Panc1 (cell line): ENCODE measurements at places on chromosomes 7 and 10. TPM values are rescaled to one million over a fixed set of nuclear protein-coding genes. Genes with fewer than 3 reads are reported as not detected.

Gene SFMBT2
- total RNA-seq, result 1.3 TPM

Gene OR2A5
- not detected for total RNA-seq

Gene MUC3A
- total RNA-seq, result 24.7 TPM

Gene KLF14
- total RNA-seq, result 0.39 TPM

Gene OR9A2
- not detected for total RNA-seq

Gene VSTM2A
- not detected for total RNA-seq

Gene ADO
- 24.9 TPM for total RNA-seq

Gene ARHGAP21
- 45.8 TPM for total RNA-seq

Gene ZNF394
- total RNA-seq, result 20.0 TPM

DNA sequence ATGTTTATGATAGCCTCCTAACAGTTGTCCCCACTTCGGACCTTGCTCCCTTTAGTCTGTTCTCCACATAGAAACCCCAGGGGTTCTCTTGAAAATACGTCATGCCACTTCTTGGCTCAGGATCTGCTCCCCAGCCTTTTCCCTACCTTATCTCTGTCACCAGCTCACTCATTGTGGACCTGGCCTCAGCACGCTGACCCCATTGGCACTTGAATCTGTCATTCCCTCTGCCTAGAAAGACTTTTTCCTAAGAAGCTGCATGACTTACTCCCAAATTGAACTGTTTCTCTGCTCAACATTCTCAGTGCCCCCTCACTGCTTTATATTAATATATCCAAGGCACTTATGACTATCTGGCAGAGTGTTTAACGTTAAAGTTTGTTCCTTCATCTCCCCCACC lies 8.4 kb downstream of the EPDR1 start:
- no peak for DNase-seq

DNA sequence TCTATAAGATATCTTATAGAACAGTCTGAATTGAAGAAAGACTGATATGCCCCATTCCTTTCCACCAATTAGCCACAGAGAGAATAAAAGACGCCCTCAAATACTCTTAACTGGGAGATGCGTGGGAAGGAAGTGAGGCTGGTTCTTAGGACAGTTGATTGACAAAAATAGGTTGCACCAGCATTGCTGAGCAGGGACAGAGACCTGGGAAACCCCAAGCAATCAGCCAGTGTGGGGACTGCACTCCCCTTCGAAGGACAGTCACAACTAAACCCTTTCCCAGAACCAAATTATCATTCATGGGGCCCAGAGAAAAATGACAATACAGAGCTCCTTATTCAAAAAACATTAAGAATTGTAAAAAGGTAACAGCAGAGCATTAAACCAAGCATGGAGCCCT lies 196.9 kb upstream of the GHITM start:
- no peak for DNase-seq

GRCh38 chr10:92081641-92082040 lies 158.1 kb downstream of the BTAF1 start:
- DNase-seq, result no peak

GRCh38 chr10:120793088-120793487 lies 58.1 kb upstream of the WDR11 start:
- DNase-seq, result no peak

DNA sequence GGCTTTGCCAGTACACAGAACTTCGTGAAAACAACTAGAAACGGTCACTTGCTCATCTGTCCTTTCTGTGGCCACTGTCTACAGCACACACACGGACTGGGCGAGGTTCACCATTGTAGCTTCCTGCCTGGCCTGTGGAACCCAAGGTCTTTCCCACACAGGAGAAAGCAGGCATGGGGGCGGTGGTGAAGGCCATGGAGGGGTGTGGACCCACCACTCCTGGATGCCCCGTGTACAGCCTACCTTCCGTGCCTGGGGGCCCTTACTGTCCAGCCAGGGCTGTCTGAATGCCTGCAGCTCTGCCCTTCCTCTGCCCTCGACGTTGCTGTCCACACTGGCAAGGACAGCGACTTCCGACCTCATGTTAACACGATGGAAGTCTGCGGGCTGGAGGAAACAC lies 108.8 kb downstream of the PRPF18 start:
- no peak for DNase-seq

DNA sequence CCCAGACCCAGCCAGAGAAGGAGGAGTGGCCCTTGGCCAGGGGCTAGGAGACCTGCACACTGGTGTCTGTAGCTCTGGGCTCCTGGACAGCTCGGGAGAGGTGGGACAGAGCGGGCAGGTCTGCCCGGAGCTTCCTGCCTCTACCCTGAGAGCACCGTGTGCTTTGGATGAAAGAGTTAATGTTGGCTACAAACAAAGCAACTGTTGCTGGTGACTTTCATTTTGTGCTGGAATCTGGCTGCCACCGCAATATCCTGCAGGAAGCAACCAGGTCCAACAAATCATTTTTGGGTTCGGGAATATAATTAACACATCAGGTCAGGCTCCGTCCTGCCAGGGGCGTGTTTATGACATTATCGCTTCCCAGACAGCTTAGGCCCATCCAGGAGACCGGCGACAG lies 441.8 kb upstream of the MKI67 start:
- DNase-seq, result no peak

GRCh38 chr10:15805395-15806058 lies 54.8 kb downstream of the MINDY3 start:
- DNase-seq, result no peak

DNA sequence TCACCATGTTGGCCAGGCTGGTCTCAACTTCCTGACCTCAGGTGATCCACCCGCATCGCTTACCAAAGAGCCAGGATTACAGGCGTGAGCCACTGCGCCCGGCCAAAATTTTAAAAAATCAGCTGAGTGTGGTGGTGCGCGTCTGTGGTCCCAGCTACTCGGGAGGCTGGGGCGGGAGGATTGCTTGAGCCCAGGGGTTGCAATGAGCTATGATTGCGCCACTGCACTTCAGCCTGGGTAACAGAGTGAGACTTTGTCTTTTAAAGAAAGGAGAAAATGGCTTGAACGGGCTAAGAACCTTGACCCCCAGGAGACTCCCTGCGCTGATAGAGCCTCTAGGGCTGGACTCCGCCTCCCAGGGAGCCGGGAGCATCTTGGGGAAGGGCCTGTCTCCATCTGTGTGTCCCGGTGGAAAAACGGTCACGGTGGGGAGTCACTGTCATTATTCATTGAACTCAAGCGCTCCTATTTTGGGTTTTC lies 760 bp upstream of the KCTD7 start:
- no peak for DNase-seq

DNA sequence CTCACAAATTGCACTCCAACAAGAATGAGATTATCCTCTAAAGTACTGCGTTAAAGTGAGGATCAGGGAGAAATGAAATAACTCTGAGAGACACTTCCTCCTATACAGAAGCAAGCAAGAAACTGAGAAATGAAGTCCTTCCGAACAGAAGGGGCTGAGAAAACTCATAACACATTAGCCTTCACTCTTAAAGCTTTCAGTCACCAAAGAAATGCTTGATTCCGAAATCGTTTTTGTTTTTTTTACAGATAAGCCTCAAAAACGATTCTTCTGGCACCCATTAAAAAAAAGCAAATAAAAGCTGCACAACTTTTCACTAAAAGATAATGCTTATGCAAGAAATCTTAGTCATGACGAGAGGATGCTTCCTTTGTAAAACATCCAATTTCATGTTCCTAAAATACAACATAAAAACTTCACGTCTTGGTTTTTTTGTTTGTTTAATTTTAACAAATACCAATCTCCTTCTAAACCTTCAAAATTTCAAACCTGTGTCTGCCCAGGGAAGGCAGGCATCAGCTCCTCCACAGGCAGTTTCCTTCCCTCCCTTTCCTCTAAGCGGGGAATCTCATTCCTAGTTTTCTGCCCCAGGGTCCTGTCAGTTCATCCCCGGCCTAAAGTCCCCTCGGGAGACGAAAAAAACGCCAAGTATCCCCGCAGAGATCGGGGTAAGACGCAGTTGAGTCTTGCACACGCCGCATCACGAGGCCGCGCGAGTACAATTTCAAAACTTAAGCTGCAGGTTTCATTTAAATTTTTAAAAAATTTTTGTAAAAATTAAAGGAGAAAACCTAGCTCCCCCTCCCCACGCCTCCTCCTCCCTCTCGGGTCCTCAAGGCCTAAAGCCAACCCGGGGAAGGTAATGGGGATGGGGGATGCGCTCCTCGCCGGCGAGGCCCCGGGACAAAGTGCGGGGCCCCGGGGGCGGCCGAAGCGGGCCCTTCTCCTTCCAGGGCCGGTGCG lies 1.1 kb downstream of the BAZ1B start:
- no peak for DNase-seq

- no peak for DNase-seq
Observed at GRCh38 chr7:142606081-142606480, 143.2 kb upstream of the PRSS1 start.

DNA sequence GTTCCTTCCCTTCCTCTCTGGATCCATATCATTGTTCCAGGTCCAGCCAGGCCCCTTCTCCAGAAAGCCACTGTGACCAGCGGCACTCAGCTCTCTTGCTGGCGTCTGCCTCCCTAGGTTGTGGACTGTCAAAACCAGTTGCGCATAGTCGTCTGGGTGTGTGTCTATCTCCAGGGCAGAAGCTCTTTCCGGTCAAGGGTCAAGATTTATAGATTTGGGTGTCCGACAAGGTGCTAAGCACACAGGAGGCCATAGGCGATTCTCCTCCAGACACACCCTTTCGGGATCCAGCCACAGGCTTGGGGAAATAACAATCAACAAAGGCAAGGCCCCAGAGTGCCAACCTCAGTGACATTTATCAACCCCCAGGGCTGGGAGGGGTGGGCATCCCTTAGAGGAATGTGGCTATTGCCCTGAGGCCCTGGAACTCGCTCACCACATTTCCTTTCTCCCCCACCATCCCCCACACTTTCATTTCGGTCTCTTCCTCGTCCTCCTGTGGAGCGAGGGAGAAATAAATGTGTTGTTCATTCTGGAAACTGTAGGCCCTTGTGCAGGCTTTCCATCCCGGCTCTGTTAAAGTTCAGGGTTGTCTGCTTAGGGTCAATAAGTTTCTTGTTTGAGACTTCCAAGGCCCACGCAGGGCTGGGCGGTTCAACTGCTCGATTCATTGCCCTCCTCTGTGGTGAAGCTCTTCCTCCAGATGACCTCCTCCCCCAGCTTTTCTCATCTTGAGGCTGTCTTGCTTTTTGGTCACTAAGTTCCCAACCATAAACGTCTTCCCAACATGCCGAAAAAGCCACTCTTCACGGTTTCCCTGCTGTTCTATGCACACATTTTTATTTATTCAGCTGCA lies 57.9 kb downstream of the AFAP1L2 start:
- no peak for DNase-seq
